ENCODE measurements at places on chromosomes 2 and 18.

DNA sequence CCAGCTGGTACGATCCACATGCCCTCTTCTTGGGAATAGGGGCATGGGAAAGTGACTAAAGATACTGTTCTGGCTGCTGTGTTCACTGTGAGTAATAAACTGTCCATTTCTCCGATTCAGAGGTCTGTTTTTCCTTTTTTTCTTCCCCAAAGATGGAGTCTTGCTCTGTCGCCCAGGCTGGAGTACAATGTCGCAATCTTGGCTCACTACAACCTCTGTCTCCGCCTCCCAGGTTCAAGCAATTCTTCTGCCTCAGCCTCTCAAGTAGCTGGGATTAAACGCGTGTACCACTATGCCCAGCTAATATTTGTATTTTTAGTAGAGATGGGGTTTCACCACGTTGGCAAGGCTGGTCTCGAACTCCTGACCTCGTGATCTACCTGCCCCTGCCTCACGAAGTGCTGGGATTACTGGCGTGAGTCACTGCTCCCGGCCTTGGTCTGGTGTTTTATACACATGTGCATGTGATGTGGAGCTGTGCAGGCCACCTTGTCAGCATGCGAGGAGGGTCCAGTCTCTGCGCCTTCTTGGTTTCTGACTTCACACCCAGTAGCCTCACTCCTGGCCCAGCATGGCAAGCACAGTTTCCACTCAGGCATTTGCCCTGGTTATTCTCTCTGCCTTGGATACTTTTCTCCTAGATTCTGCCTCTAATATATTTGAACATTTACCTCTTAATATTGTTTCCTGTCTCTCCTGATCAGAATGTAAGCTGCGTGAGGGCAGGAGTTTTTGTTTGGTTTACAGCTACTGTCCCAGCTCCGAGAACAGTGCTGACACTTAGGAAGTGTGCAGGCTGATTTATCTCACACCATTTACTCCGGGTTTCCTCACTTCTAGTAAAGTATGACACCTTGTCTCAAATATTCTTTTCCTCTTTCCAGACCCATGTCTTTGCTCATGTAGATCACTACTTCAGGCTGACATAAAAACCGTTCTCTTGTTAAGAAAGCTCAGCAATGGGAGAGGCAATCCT is 19.7 kb downstream of the PTPN18 start:
- DNase-seq: no peak

DNA sequence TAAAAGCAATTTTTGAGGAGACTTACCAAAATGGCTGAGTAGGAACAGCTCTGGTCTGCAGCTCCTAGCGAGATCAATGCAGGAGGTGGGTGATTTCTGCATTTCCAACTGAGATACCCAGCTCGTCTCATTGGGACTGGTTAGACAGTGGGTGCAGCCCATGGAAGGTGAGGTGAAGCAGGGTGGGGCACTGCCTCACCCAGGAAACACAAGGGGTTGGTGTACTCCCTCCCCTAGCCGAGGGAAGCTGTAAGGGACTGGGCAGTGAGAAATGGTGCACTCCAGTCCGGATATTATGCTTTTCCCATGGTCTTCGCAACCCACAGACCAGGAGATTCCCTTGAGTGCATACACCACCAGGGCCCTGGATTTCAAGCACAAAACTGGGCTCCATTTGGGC is 419.0 kb downstream of the NUP35 start:
- DNase-seq: no peak

DNA sequence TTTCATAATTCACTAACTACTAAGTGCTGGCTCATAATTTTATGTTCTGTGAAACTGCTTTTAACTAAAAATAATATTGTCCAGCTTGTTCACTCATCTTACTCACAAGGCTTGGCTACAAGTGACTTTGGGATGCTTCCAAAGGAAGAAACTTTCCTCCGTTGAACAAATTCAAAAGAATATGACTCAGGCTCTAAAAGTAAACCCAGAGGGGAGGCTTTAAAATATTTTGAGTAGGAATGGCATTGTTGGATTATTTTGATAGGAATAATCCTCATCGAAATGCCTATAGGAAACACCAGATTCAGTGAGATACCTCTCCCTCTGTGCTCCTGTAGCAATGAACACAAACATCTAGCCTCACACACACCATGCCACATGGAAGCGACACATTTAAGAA is 25.2 kb upstream of the TLK1 start:
- DNase-seq: no peak

DNA sequence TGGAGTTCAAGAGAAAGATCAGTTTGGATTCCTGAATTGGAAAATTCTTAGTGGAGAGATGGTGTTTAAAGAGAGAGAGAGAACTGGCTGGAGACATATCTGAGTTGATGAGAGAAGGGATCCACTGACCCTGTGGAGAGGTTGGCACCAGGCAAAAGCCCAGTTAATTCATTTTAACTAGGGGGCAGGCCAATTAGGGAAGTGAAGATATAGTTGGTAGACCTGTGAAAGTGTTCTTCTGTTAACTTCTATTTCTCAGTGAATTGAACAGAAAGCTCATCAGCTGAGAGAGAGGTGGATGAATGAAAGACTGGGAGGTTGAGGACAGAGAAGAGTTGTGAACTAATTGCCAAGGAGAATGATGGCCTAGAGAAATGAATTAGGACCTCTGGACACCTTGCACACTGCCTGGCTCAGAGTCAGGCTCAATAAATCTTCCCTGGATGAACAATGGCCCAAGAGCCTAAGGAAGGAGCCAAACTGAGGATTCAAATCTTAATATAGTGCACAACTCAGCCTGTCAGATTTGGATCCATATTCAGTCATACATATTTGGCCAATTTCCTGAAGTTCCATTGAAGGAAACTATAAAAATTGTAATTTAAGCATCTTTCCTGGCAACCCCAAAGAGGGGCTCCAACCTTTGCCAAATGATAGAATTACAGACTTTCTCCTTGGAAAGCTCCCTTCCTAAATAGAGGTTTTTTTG is 82.2 kb upstream of the RMDN2 start:
- no peak for DNase-seq

GRCh38 chr18:62999921-63000320 is 284.6 kb downstream of the PHLPP1 start:
- DNase-seq: no peak
